AG10803 (cell line): ENCODE measurements at places on chromosomes 12 and 14.

GRCh38 chr14:68938271-68939150 lies 40.6 kb downstream of the ACTN1 start:
- no peak for DNase-seq

- DNase-seq: no peak
Measured at GRCh38 chr12:104955703-104956102, 2.4 kb downstream of the SLC41A2 start.

- DNase-seq: no peak
Measured at GRCh38 chr14:77324816-77325745, 4.2 kb downstream of the GSTZ1 start.

DNA sequence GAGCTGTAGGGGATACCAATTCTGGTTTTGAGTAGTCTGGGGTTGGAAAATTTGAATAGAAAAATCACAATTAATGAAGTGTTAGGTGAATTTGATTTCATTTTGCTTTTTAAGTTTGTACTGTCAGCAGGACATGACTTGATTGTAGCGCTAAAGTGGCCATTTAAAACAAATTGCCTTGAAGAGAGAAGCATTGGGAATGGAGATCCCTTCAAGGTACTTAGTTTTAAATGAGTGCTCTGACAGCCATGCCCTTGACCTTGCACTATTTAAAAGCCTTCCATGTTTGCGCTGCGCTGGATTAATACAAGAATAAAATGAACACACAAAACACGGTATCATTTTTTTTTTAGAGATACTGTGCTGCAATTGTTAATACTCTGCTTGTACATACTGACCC lies 345.9 kb downstream of the NAV3 start:
- DNase-seq: no peak

- no peak for DNase-seq
Measured at GRCh38 chr12:98757455-98757854, 112.4 kb downstream of the APAF1 start.

- no peak for DNase-seq
Measured at GRCh38 chr14:90695997-90696660, 120.1 kb downstream of the TTC7B start.

GRCh38 chr12:21656905-21657325 lies 727 bp downstream of the LDHB start:
- DNase-seq: peak; percentile 38

GRCh38 chr12:28497889-28498411 lies 307.7 kb downstream of the CCDC91 start:
- peak; percentile 16 for DNase-seq

GRCh38 chr12:111664499-111664898 lies 21.3 kb downstream of the BRAP start:
- no peak for DNase-seq

DNA sequence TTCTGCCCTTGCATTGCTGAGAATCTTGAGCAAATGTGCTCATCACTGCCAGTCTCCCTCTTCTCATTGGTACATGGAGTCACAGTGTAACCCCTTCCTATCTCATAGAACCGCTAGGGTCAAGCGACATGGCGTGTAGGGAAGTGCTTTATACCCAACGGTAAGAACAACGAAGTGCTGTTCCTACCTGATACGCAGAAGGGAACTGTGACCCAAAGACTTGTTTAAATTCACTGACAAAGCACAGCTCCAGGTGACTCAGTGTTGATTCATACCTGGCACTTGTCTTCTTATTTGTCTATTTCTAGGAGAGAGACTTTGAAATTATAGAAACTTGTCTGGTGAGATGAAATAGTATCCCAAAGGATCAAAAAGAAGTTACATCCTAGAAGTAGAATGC lies 53.7 kb downstream of the FBXL14 start:
- DNase-seq: no peak

DNA sequence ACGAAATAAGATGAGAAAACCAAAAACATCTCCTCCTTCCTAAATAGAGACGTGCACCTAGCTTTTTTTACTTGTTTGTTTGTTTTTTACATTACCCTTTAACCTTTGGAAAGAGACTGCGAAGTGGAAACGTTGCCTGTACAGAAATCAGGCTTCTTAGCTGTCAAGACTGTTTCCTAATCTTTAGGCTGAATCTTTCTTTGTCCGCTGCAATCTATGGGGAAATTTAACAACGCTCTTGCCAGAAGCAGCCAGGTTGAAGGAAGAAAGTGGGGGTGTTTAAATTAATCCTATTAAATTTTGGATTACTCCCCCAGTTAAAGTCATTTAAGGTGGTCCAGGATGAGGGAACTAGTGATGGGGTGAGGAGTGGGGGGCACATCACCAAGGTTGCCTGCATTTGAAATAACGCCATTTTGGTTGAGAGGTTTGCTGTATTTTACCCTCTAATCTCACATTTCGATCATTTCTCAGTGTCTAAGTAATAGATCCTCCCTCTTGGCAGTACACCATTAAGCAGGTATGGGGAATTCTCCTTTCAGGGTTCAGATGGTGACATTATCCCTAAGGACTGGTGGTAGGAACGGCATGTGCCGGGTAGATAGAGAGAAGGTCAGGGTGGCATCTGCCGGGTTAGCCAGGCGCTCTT lies 2.6 kb downstream of the FLRT2 start:
- no peak for DNase-seq

GRCh38 chr12:68270358-68270757 lies 17.0 kb upstream of the IL22 start:
- DNase-seq: no peak

DNA sequence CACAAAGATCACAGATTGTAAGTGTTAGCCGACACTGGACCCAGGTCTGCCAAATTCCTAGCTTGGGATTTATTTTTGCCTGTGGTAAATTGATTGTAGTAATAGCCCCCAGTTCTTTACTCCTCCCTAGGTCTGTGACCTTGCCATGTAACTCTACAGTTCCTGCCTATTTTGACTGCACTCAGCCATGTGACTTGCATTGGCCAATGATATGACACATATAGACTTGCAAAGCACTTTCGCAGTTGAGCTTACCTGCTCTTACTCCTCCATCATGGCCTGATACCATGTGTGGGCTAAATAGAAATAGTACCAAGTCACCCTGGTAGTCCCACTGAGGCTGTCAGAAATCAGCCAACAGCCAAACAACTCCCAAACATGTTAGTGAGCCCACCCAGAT lies 240.3 kb downstream of the DUSP6 start:
- DNase-seq: no peak

DNA sequence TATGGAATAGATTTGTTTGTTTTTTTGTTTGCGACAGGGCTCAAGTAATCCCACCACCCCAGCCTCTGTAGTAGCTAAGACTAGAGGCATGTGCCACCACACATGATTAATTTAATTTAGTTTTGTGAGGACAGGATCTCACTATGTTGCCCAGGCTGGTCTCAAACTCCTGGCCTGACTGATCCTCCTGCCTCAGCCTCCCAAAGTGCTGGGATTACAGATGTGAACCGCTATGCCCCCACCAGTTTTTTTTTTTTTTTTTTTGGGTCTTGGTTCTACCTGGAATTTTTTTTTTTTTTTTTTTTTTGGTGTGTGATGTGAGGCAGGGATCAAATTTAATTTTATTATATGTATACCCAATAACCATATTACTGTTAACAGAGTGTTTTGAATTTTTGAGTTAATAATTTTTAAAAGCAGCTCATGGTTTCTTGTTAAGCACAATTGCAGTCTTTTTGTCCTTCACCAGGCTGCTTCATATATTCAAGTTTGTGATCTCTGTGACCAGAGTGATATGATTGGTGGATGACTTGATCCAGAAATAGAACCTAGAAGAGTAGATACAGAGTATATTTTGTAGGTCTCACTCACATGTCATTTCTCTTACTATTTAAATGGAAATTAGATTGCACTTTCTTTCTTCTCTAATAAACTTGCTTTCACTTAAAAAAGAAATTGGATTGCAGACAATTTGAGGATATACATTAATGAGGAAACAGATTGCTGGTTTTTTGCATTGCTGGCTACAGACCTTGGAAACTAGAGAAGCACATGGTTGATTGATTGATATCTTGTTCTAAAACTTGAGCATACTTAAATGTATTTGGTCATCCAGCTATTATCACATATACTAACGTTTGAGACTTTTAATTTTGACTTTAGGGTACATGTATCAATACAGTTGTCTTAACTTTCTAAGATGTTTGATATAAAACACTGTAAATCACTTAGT lies 13.2 kb downstream of the ADIPOR2 start:
- no peak for DNase-seq

DNA sequence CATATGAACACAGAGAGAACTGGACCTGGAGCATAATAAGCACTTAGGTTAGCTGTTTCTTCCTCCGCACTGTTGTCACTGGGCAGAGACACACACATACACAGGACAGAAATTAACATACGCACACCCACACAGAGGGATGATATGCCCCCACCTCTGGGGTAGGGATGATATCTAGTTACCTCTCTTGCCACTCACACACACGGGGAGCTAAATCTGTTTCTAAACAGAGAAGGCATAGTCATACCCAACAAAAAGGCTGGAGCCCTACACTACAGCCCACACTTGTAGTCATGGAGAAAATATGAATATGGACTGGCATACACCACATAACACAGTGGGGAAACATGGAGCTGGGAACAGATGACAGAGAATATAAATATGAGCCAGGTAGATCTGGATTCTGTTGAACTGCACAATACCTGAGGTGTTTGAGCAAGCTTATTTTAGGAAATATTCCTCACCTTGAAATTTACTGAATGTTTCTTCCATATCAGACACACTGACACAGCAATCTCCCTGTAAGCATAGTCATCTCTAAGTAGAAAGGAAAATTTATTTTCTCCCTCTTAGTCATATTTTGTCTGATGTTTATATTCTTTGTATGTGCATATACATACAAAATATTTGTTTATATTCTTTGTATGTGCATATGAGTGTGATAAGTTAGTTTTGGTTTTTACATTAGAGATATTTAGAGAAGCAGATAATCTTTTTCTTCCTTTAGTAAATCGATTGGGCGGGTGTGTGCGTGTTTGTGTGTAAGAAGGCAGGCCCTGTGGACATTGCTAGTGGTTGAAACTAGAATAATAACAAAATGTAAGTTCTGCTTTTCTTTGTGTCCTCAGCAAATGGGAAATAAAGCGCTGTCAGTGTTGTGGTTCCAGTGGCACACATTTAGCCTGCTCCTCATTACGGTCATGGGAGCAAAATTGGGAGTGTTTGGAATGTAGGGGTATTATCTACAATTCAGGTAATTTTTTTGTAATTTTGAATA lies 20.9 kb upstream of the SCFD1 start:
- DNase-seq: no peak

- no peak for DNase-seq
Measured at GRCh38 chr12:128916425-128916824, 63.1 kb downstream of the GLT1D1 start.

- DNase-seq: no peak
Measured at GRCh38 chr12:27095346-27095745, 13.0 kb upstream of the C12orf71 start.

- no peak for DNase-seq
Measured at GRCh38 chr12:94707036-94707435, 56.7 kb upstream of the TMCC3 start.

DNA sequence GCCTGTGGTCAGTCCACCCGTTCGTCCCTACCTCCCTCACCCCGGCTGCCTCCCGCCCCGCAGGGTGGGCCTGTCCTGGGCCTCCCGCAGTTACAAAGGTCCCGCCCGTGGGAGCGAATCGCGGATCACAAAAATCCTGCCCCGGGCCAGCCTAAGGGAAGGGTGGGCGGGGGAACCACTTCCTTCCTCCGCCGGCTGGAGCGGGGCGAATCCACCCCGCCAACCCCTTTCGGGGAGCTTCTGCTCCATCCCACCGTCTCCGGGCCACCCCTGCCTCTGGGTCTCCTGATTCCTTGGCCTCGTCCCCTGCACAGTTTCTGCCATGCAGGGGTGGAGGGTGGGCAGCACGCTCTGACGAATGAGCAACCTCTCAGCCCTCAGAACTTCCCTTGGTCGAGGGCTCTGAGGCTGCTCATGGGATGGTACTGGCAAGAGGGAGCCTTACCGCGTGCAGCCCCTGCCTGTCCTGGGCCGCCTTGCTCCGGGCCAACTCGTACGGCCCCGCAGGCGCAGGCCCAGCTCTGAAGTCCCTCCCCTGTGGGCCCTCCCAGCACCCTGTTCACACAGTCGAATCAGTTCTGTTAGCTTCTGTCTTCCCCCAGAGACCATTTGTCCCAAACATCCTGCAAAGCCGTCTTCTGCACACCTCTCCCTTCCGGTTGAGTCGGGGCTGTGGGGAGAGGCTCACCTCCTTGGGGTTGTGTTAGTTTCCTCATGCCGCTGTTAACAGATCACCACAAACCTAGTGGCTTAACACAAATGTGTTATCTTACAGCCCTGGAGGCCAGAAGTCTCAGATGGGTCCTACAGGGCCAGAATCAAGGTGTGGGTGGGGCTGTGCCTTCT lies 589 bp upstream of the HVCN1 start:
- peak; percentile 12 for DNase-seq

DNA sequence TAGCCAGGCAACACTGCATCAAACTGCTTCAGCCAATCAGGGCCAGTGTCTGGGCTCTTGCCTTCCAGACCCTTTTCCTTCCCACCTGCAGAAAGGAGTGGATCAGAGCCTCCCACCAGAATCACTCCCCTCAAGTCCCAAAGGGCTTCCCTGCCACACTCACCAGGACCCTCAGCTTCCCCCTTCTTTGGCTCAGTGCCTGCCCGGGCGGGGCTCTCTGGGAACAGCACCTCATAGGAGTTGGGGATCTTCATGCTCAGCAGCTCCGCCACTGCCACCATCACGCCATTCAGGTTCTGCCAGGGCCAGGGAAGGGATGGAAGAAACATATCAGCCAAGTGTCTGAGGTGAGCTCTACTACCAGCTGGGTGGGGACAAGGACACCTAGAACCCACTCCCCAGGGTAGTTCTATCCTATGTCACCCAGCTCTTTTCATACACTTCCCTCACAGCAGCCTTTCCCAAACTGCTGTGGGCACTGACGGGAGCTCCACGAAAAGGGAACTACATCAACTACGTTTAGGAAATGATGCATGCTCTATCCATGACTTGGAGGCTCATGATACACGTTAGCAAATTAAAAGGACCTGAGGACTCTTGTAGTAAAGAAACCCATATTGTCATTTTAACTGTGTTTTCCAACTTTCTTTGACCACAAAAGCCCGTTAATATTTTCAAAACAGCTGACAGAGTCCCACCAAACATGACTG lies 9.4 kb upstream of the PRKAG1 start:
- DNase-seq: no peak

DNA sequence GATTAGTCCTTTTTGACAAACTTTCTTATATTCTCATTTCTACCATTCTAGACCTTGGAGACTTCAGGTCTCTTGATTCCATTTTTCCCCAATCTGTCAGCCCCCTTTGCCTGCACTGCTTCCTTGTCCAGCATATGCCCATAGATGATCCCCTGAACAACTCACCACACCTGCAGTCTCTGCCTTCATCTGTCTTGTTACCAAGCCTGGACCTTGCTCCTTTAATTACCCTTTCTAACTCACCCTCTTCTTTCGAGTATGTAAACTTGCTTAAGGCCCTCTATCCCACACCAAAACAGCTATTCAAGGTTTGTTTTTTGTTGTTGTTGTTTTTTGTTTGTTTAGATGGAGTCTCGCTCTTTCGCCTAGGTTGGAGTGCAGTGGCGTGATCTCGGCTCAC lies 9.6 kb downstream of the COX14 start:
- DNase-seq: no peak

GRCh38 chr12:129049917-129050316 lies 196.6 kb downstream of the GLT1D1 start:
- no peak for DNase-seq
